ENCODE measurements at places on chromosomes 7 and 10.

DNA sequence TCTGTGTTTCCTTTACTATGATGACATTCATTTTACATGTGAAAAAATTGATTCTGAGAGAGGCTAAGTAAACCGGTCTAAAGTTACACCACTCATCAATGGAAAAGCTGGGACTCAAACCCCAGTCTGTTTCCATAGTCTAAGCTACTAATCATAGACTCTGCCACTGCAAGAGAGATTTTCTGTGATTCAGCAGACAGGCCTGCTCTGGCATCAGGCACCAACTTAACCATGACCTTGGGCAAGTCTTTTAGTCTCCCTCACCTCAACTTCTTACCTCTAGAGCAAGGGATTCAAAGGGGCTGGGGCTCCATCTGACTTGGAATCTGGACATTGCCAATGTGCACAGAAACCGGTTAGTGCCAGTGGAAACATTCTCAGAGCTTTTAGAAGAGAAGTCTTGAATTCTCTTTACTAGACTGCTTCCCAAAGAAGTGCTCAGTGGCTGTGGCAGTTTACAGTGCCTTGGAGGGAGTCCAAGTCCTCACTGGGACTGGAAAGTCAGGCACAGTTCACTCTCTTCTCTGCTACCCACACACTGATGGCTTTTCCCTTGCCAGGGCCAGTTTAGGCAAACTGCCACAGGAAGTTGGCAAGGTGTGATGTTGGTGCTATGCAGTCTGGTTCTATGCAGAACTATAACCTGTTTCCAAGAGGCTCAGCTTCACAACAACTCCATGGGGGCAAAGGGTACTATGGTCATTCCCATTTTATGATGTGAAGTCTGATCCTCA, 4.5 kb upstream of the BLNK start:
- no peak for DNase-seq

DNA sequence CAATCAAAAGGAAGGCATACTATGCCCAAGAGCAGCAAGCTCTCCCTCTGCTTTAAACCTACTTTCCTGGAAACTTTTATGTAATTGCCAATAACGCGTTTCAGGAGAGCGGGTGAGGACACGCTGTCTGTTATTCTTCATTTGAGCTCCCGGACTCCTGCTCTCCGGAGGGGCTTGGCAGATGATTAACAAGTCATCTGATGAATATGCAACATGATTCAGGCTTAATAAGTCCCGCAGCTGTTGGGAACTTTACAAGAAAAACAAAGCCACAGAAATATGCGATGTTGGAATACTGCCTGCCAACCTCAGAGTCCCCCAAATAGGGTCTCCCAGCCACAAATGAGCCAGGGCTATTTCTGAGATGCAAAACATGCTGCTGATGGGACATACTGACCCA, 348.0 kb downstream of the GPAM start:
- DNase-seq, result no peak

DNA sequence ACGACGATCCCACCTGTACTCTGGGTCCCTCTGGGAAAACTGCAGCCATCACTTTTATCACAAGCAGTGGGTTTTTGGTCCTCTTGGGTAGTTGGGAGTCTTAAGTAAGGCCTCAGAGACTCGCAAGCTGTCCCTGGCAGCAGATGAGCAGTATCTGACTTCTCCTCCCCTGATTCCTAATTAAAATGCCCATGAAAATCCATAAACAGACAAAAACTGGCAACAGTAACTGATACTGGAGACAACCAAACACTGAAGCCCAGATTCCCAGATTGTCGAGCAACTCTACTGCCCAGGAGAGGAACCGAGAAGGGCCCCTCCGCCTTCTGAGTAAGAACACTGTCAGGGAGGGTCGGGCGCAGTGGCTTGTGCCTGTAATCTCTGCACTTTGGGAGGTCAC, 333.8 kb downstream of the CALN1 start:
- DNase-seq, result no peak

- DNase-seq, result no peak
Observed at GRCh38 chr7:89685287-89685686, 469.0 kb upstream of the STEAP1 start.

- DNase-seq, result no peak
Observed at GRCh38 chr7:153541903-153542302, 510.3 kb upstream of the DPP6 start.

GRCh38 chr10:122236690-122237306, 34.3 kb upstream of the BTBD16 start:
- DNase-seq, result no peak

DNA sequence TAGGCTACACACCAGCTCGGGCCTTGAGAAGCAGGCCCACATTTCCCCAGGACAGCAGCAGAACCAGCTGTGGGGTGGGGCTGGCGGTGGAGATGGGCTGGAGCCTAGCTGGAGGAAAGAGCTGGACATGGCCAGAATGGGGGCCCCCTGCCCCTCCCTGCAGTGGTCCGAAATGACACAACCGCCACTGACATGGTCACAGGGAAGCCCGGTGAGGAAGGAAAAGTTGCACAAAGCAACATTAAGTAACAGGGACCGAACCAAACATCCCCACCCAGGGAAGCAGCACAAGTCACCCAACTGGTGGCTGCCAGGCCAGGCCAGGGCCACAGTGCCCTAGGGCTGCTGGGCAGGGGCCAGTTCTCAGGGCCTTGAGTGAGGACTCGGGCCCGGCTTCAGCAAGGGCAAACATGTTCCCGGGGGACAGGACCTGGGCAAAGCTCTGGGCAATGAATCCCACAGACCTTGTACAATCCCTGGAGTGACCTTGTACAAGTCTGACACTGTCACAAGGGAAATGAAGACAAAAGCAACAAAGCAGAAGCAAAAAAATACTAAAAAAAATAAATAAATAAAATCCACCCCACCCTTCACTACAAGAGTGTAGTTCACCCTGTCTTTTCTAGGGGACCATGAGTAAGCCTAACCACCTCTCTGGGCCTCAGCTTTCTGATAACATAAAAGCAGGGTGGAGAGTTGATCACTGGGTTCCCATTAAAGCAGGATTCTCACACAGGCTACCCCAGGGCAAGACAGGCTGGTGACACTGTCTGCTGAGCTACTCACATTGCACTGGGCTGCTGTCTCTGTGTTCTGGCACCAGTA, 33.0 kb downstream of the PSAP start:
- no peak for DNase-seq

GRCh38 chr7:46383605-46384004, 462.5 kb upstream of the IGFBP3 start:
- no peak for DNase-seq

DNA sequence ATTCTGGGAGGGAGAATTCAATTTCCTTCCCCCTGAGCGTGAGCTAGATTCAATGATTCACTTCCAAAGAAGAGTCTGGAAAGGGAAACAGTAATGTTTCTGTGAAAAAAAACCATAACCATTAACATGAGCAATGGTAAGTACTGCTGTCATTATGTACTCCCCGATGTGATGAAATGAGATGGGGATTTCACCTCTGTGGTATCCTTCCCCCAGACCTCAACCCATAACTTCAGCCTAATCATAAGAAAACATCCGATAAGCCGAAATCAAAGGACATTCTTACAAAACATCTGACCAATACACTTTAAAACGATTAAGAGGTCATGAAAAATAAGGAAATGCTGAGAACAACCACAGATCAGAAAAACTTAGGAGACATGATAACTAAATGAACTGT, 27.2 kb downstream of the EZH2 start:
- DNase-seq, result no peak

DNA sequence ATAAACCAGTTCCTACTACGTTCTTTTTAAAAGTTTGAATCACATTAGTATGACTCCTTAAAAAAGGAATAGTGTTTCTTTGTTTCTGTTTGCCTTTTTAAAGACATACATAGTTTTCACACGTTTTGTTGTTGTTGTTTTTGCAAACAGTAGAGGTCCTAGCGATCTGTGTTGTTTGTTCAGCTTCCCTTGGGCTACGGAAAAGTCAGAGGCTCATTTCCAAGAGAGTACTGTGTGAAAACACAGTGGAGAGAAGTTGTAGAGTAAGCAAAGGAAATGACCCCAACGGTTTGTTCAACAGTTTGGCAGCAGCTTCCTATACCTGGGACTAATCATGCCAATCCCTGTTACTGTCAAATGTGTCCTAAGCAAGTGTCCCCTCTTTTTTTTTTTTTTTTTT, 87.1 kb upstream of the STEAP1 start:
- no peak for DNase-seq

DNA sequence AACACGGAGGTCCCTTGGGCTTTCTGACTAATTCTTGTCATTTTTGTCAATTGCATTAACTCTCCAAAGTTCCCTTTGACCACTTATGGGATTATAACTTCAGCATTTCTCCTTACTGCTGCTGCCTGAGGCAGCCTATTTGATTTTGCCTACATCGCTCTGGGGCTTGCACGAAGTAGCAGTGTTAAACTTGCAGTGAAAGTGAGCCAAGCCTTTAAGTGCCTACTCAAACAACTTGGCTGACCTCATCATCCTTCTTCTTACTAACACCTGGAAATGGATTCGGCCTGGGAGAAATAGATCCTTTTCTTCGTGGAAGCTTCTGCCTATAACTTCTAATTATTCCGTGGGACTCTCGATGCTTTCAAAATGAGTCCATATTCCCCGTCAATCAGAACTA, 76.6 kb downstream of the DGKB start:
- DNase-seq, result no peak

All from naive thymus-derived CD8-positive, alpha-beta T cell (primary cell).